Fibroblast of lung (primary cell): ENCODE measurements at places on chromosomes 2 and 18.

DNA sequence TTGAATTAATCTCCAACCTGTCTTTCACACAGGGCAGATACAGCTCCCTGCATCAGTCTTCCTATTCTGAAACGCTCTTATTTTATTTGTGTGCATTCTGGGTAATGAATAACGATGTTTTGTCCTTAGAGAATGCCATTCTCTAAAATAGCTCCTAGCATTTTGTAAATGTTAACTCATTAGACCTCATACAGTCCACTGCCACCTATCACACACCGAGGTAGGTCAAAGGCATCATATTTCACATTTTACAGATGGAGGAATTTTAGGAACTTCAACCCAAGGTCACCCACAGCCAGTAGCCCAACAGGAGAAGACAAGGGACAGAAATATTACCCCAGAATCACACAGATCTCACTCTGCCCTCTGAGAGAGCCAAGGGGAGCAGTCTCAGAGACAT lies 455.4 kb upstream of the GYPC start:
- DNase-seq = no peak

DNA sequence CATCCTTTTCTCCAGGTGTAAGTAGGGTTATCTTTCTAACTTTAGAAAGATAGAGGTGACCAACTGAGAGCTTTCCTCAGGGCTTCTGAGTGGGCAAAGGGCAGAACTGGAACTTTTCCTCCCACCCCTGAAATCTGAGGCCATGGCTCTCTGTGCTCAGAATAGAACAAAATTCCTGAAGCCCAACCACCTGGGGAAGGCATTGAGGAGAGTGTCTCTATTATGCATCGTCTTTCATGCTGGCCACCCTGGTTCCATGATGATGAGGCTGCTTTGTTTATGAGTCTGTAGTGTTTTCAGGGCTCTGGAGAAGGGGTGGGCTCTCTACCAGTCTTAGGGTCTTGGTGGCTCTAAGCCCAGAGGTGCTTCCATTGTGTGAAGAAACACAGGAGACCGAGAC lies 30.7 kb upstream of the IL1R1 start:
- DNase-seq = no peak

DNA sequence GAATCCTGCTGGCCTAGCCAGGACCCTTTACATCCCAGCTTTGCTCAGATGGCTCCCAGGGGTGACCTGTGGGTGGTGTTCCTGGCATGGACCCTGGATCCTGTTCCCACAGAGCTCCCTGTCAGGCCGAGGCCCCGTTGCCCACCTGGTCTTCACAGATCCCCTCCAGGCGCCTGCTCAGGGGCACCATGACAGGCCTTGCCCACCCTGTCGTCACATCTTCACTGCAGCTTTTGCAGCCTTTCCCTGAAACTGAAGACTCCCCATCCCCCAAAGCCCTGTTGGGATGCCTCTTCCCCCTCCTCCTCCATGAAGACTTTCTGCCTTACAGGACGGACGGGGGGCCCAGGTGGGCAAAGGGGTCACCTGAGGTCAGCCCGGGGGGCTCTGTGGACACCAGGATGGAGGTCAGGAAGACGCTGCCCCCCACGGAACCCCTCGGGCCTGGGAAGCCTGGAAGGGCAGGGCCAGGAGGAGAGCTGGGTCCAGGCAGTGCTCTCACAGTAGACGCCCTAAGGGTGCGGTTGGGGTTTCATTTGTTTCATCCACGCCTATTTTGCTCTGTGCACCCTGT lies 13.0 kb upstream of the KIF1A start:
- DNase-seq = no peak

DNA sequence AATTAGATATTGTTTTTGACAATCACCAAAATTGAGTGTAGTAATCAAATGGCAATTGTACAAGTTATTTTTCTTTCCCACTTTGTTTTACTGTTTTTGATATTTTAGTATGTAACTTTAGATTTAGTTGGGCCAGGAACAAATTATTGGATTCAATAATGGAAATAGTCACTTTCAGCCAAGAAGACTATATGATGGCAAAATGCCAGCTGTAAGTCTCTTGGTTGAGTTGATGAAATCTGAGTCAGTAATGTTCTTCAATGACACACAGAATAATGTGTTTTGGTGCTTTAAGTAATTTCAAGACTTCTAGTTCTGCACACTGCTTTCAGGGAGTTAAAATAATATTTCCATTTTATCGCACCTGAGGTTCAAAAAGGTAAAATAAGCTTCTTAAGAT lies 2022.0 kb upstream of the CELF4 start:
- DNase-seq = no peak

DNA sequence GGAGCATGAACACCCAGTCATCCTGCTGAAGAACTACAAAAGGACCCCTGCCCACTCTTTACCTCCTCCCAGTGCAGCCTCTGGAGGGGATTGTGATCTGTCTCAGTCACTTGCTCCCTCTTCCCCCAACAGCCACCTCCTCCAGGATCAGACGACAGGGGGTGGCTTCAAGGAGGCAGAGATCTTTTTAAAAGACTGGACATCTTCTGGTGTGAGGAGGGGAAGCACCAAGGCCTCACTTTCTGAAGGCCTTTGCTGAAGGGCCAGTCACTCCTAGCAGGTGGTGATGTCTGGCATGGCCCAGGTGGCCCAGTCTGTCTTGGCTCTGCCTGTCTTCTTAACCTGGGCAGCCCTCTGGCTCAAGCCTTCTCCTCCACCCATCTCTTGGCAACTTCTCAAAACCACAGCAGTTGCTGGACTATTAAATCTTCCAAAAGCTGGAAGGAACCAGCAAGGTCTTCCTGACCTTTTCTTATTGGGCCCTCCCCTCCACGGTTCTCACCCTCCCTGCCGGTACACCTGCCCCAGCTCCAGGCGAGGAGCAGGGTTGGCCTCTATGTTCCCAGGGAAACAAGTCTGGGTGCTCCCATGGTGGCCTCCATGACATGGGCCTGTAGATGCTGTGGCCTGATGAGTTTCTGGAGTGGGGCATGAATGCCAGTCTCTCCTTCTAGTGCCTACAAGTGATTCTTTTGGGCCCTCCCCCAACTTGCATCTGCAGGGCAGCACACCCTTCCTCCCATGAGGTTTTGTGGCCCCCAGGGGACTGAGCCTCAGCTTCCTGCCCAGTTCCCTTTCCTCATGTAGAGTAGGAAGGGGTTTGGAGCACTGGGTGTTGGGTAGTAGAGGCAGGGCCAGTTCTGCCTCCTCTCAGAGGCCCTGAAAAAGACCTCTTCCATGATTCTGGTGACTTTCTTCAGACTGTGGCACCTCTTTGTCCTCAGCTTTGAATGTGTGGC lies 5.0 kb upstream of the ATP6V1B1 start:
- no peak for DNase-seq

- DNase-seq = no peak
Measured at GRCh38 chr2:131425231-131425941, 50.5 kb upstream of the TUBA3D start.

- DNase-seq = peak; percentile 52
Measured at GRCh38 chr2:181978351-181979150, 7.1 kb upstream of the PPP1R1C start.

DNA sequence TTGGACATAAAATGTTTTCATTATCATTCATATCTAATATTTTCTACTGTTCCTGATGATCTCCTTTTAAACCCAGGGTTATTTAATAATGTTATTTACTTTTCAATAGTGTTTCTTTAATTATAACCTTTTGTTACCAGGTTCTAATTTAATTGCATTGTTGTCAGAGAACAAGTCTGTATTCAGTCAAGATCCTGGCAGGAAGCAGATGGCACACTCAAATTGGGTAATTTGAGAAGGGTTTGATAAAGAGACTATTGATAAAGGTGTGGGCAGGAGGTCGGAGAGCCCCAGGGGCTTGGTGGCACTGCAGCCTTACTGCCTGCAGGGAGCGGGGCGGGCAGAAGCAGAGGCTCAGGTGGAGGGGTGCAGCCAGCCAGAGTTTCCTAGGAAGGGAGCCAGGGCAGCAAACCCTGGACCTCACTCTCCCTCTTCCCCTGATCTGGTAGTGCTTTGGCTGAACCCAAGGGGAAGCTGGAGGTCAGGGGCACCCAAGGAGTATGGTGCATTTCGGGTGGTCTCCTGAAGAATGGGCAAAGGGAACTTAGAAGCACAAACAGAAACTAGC lies 2.3 kb upstream of the KIF1A start:
- DNase-seq = no peak

- no peak for DNase-seq
Measured at GRCh38 chr2:35447215-35447614, 908.4 kb upstream of the CRIM1 start.

DNA sequence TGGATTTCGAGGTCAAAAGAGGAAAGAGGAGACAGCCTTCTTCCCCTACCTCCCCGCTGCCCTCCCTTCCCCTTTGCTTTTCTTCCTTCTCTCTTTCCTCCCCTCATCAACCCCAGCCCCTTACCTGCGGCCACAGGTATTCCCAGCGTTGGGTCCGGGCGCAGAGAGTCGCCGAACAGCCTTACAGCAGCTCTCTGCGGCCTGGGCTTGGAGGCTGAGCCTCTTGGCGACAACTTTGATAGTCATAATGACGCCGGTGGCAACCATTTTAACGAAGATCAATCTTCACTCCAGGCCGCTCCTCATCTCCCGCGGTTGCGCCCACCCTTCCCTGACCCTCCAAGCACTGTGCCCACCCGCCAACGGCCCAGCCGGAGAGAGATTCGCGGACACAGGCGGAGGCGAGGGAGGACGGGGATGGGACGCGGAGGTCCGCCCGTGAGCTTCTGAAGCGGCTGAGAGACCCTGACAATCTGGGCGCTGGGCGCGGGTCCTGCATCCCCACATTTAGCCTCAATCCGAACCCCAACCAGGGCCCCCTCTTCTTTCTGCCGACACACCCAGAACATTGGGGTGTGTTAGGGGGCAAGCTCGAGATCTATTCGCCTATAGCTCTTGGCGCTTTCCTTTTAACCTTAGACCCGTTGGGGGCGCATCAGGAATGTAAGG lies 1.5 kb upstream of the EVX2 start:
- DNase-seq = no peak

DNA sequence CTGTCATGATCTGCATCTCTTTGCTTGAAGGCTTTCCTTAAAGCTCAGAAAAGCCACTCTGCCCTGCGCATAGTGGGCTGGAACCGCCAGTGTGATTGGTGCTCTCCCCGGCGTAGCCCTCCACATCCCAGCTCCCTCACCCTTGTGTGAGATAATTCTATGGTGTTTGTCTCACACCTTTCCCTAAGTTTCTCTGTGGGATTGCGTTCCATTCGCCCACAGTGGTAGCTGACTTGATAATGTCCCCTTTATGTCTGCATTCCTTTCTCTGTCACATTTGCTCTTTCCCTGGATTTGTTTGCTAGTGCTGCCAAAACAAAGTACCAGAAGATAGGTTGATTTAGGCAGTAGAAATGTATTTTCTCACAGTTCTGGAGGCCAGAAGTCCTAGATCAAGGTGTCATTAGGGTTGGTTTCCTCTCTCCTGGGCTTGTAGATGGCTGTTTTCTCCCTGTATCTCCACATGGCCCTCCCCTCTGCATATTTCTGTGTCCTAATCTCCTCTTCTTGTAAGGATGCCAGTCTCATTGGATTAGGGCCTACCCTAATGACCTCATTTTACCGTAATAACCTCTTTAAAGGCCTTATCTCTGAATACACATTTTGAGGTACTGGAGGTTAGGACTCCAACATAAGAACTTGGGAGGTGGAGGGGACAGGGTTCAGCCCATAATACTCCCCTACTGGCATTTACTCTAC lies 7.4 kb upstream of the TMEM87B start:
- DNase-seq = no peak

DNA sequence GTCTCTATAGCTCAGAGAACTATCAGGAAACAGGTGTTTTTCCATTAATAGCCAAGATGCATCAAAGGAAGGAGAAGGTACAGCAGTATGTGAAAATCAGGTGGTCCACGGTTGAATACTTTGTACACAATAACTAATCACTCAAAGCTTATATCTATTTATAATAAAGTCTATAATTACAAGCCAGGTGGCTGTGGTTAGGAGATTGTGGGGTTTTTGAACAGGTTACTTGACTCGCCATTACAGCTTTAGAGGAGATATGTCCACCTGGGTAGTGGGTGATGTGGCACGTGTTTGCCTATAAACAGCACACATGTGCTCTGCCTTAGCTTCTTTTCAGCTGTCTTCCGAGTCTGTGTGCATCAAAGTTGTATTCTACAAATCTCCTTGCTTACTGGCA lies 892.2 kb upstream of the ZEB2 start:
- no peak for DNase-seq

DNA sequence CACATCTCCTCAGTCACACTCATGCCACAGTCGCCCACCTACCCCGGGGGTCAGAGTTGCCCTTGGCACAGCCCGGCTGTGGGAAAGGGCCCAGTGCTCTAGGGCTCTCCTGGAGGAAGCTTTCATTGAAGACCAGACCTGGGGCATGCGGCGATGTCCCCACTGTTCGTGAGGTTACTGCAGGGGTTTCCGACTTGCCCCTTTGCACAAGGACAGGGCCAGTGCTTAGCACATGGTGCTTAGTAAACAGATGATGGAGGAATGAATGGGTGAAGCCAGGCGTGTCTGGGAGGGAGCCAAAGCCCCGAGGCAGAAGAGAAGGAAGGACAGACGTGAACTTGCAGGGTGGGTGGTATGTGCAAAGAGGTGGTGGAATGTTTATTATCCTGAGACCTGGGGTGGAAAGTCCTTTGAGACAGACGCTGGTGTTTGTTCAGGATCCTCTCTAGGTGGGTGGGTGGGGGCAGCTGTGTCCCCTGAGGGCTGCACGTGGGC lies 205.9 kb upstream of the ARL4C start:
- no peak for DNase-seq

- no peak for DNase-seq
Measured at GRCh38 chr2:241882091-241882625, 12.6 kb downstream of the RTP5 start.

- DNase-seq = no peak
Measured at GRCh38 chr2:120824246-120824645, 88.6 kb downstream of the GLI2 start.

DNA sequence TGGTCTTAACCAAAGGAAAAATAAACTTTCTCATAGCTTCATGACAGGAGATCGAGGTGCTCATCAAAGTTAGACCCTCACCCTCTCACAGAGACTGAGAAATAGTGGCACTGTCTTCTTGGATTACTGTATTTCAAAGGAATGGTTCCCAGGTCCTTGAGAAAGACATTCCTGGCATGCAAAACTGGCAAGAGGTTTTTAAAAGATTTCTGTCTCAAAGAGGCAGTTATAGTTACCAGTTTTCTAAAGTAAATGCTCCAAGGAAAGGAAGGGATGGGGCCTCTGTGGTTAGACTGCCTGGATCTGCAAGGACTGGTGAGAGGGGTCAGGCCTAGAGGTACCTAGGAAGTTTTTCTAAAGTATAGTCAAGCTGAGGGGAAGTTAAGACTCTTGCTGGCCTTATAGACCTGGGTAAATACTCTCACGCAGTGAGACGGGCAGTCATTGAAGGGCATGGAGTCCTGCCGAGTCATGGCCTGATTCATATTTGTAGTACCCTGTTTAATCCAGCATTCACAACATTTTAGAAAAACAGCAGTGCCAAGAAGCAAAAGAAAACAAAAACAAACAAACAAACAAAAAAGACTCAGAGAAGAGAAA lies 226.1 kb downstream of the DOK6 start:
- no peak for DNase-seq

DNA sequence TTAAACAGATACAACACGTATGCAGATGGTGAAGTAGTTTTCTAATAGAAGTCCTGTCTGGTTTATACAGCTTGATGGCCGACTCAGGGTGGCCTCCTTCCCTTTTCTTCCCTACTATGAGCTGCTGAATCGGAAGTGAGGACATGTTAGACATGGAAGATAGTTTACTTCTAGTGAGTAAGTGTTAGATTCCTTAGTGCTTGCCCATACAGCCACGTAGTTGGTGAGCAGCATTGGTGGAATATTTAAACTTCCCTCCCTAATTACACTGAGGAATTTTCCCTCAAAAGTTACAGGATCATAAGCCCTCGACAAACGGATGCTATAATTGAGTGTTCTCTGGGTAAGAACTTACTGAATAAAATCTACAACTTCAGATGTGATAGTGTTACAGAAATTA lies 52.1 kb downstream of the RHBDD1 start:
- peak; percentile 57 for DNase-seq
